ENCODE measurements at places on chromosomes 5 and 9. TPM values are rescaled to one million over a fixed set of nuclear protein-coding genes. Genes with fewer than 3 reads are reported as not detected.

Gene GRHPR
- total RNA-seq, result 65.6 TPM

Gene KCNT1
- not detected for total RNA-seq

Gene NPM1
- 1,230 TPM for total RNA-seq

Gene ZNF300
- total RNA-seq, result 0.26 TPM

Gene SLC25A25
- total RNA-seq, result 18.1 TPM

Gene SELENOP
- 0.12 TPM for total RNA-seq

Gene STK32A
- total RNA-seq, result not detected

Gene INSL4
- total RNA-seq, result not detected

Gene IL31RA
- not detected for total RNA-seq

Gene BAAT
- total RNA-seq, result not detected

Gene PITX1
- total RNA-seq, result not detected

Gene PCDHGB4
- 0.07 TPM for total RNA-seq

Gene QRFP
- not detected for total RNA-seq

Gene PCDHGB7
- total RNA-seq, result not detected

Gene RAD17
- 19.7 TPM for total RNA-seq

Gene C8G
- total RNA-seq, result 1.7 TPM

Gene NUTM2F
- total RNA-seq, result not detected

Gene GRM6
- not detected for total RNA-seq

Gene NSG2
- not detected for total RNA-seq

Gene PCDHB1
- not detected for total RNA-seq

Gene SPINK7
- total RNA-seq, result not detected

Gene URM1
- total RNA-seq, result 81.0 TPM

Gene FCN1
- not detected for total RNA-seq

Gene PPP3R2
- total RNA-seq, result not detected

Gene PFN3
- total RNA-seq, result not detected

Gene ENTREP1
- total RNA-seq, result not detected

Gene LCN12
- 1.2 TPM for total RNA-seq

Gene SWI5
- total RNA-seq, result 12.1 TPM

Gene SNX2
- 29.5 TPM for total RNA-seq

Gene PCDHGA1
- not detected for total RNA-seq

Gene SLC34A1
- 0.85 TPM for total RNA-seq

Gene SPINK5
- not detected for total RNA-seq

Gene SHISAL2B
- total RNA-seq, result not detected

Gene GPX3
- total RNA-seq, result not detected
